Fibroblast of skin of left biceps (primary cell): ENCODE measurements at places on chromosomes 12 and 14.

DNA sequence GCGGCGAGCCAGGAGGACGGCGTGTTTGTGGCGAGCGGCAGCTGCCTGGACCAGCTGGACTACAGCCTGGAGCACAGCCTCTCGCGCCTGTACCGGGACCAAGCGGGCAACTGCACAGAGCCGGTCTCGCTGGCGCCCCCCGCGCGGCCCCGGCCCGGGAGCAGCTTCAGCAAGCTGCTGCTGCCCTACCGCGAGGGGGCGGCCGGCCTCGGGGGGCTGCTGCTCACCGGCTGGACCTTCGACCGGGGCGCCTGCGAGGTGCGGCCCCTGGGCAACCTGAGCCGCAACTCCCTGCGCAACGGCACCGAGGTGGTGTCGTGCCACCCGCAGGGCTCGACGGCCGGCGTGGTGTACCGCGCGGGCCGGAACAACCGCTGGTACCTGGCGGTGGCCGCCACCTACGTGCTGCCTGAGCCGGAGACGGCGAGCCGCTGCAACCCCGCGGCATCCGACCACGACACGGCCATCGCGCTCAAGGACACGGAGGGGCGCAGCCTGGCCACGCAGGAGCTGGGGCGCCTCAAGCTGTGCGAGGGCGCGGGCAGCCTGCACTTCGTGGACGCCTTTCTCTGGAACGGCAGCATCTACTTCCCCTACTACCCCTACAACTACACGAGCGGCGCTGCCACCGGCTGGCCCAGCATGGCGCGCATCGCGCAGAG lies 873 bp downstream of the PLXNC1 start:
- no peak for DNase-seq

DNA sequence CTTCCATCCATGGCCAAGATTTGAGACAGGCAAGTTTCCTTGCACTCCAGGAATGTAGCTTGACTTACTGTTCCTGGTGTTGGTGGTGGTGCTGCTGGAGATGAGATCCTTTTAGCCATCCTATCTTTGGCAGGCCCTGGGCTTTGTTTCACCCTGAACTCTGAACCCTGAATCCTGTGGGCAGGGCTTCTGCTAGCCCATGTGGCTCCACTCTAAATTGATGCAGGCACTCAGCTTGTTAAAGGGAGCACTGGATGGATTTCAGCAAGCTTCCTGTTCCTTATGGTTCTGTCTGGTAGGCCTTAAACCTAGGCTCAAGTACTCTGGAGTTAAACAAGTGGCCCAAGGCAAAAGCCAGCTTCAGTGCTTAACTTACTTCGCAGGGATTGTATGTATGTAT lies 138.2 kb downstream of the RGS6 start:
- DNase-seq, result no peak

DNA sequence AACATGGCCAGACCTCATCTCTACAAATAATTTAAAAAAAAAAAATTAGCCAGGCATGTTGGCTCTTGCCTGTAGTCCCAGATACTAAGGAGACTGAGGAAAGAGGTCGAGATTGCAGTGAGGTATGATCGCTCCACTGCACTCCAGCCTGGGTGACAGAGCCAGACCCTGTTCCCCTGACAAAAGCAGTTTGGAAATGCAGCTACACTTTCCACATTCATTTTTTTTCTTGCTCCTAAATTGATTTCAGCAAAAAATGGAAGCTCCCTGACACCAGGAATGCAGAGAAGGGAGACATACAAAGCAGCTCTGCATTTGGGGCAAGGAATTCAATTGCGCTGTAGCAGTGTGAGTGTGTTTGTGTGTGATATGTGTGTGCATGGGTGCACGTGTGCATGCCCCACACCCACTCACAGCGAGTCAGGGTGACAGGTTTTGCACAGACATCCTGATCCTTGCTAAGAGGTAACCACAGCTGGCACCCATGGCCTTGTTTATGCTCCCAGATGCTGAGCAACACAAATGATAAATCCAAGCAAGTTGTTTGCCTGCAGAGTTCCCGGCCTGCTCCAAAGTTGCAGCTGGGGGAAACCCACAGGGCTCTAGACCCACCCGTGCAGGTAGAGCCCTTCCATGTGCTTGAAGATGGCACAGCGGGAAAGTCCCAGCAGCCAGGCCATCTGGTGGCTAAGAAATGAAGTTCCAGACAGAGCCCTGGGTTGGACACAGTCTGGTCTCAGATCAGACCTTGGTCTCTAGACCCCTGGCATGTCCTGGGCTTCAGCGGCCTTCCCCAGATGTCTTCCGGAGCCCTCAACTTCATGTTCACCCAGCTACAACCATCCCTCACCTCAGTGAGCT lies 25.9 kb upstream of the BDKRB2 start:
- no peak for DNase-seq

- no peak for DNase-seq
These were observed 68.2 kb downstream of the PLEKHG7 start for GRCh38 chr12:92771001-92771400.

DNA sequence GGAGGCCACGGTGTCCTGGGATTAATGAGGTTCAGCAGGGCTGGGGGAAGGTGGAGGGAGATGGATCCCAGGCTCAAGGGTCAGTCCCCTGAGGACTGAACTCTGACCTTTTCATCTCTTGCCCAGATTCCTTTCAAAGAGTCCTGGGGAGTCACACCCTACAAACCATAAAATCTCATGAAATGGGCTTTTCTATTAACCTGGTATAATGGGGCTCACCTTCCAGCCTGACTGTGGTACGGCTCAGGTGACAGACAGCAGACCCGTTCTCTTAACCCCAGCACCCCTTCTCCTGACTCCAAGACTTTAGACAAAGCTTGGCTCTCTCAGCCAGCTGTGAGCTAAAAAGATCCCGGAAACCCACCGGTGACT lies 268.2 kb downstream of the ADGRD1 start:
- DNase-seq, result no peak

DNA sequence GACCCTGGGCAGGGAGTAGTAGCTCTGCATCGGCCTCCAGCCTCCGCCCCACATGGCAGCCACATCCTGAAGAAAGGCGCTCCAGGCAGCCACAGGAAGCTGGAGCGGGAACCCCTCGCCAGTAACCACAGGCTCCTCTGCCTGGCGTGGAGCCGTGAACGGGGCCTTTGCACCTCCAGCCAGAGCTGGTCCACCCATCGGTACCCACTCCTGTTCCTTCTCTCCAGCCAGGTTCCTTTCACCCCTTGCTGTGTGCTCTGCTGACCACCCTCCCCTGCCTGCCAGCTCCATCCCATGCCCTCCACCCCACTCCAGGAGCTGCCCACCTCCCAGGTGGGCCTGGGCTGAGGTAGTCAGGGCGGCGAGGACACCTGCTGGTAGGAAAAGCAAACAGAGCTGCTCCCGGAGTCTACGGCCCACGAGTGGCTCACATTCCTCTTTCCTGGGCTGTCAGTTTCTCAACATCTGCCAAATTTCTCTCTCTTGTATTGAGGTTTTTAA lies 2.7 kb downstream of the TGFB3 start:
- no peak for DNase-seq

GRCh38 chr12:58570411-58570810 lies 349.9 kb downstream of the LRIG3 start:
- no peak for DNase-seq

DNA sequence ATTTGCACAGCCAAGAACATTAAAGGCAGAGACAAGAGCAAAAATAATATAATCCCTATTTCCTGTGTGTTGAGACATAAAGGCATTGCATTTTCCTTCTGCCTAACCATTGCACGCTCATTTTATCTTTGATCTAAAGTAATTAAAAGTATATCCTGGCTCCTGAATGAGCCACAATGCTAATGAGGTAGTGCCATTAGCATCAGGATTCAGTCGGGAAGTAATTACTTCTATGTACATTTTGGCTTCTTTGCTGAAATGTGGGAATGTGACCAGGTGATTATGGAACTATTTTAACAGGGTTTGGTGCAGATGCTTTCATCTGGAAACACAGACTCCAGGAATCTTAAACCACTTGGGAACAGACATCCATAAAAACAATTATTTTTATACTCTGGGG lies 77.4 kb downstream of the TMTC1 start:
- no peak for DNase-seq

DNA sequence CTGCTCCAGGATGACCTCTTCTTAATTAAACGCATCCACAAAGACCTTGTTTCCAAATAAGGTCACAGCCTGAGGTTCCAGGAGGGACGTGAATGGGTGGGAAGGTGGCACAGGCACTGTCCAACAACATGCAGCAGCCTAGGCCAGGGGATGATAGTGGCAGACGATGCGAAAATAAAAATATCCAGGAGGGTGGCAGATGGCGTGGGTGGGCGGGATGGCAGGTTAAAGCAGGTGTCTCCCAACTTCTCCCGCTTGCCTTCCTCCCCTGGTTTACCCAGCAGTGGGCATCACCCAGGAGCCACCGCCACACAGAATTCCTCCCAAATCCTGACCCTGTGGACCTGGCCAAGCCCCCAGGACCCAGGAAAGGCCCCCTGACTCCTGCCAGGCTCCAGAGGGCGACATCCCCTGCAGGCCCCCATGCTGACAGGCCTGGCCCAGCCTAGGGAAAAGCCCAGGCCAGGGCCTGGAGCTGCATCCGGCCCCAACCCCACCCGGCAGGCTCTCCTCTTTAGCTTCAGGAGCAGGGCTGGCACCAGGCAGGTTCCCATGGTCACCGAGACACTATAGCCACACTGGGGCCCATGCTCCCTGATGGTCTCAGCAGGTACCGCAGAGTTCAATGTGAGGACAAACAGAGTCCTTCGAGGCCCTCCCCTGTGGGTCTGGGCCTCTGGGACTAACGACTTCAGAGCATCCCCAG lies 9.7 kb downstream of the NCOR2 start:
- DNase-seq, result no peak

DNA sequence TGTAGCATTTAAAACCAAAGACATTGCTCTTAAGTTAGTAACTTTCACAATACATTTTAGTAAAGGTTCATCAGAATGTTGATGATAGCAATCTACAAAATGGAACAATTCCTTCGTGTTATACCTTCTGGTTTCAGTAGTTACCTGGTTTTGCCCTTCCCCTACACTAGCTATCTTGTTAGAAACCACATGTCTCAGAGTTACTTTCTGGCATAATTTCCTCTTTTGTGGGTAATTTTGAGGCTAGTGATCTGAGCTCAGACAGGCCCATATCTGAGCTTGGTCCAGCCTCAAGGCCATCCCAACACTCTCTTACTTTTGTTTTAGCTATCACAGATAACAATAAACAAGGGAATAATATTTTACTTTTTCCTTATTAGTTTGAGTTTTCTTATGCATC lies 196.9 kb downstream of the KITLG start:
- no peak for DNase-seq

DNA sequence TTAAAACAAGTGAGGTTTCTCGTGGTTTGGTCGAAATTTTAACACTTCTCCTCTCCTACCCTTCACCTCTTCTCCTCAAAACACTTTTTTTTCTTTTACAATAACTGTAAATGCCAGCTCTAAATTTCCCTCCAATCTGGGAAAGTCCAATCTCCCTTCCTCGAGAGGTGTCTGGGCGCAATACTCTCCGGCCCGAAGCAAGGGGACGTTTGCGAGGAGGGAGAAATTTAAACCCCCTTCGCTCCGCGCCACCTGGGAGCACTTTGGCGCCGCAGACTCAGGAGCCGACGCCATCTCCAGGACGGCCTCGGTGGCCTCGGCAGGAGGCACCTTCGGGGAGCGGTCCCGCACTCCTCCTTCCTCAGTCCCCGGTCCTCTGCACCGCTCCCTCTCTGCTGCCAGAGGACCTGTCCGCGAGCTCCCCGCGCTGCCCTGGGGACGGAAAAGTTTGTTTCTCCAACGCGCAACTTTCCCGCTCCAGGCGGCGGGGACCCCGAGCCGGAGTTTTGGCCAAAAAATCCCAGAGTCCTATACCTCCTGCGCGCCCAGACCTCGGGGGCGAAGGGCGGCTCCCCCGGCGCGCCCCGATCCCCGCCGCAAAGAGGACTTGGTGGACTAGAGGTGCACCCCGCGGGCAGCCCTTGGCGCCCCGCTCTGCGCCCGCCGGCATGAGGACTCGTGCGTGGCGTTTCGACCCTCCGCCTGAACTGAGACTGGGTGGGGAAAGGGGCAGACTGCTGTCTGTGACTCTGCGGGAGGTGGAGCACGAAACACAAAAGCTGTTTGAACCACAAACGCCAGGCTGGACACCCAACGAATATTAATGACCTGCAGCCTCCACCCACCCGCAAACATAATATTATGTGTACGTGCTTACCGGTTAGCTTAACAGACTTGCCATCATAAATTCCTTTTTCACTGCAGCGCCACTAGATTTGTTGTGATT lies 95.2 kb upstream of the HMGA2 start:
- no peak for DNase-seq

GRCh38 chr12:132774159-132774558 lies 12.5 kb upstream of the ANKLE2 start:
- no peak for DNase-seq

- no peak for DNase-seq
These were observed 1.7 kb downstream of the KRT79 start for GRCh38 chr12:52832451-52832850.
